IMR-90 (cell line): ENCODE measurements at places on chromosomes 7 and 10.

DNA sequence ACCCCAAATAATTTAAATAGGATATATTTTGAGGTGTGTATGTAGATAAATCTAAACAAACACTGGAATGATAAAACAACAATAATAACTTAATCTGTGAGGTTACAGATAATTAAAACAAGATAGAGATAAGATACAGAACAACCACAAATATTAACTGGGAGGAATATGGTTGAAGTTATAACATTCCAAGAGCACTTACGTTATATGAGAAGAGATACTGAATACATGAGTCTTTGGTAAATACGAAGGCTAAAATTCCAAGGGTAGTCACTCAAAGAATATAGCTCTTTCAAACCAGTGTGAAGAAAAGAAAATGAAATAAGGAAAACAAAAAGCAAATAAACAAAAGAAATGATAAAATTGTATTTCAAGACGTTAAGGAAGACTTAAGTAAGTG, 76.0 kb upstream of the MYO3A start:
- no peak for DNase-seq

DNA sequence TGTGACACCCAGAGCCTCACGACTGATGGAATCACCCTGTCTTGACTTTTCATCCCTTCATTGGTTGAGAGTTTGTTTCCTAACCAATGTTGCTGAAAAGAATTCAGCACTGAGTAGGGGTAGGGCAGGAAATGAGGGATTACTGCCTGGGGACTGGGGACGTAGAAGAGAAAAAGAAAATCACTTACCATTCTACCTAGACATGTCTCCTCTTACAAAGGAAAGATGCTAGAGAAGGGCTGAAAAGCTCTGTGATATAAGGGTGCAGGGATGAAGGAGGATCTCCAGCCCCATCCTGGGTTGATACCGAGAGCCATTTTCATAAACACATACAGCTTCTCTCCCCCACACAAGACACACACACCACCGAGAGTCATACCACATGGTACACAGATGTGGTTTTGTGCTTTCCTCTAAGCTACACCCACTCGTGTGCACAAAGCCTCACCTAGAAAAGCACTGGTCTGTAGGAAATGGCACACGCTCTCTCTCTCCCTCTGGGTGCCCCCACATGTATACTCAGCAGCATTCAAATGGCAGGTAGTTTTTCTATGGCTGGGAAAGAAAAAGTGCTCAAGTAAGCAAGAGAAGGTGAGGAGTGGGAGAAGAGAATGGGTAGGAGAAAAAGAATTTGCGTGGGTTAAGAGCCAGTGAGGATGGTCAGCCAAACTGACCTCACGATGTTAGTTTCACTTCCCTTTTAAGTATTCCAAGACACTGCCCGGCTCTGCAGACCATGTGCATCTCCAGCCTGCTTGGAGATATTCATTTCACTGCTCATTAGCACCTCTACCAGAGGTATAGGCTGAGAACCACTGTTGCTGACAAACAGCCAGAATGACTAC, 85.8 kb downstream of the CALD1 start:
- peak; percentile 76 for DNase-seq

GRCh38 chr10:2619472-2619871, 447.9 kb upstream of the PFKP start:
- no peak for DNase-seq

DNA sequence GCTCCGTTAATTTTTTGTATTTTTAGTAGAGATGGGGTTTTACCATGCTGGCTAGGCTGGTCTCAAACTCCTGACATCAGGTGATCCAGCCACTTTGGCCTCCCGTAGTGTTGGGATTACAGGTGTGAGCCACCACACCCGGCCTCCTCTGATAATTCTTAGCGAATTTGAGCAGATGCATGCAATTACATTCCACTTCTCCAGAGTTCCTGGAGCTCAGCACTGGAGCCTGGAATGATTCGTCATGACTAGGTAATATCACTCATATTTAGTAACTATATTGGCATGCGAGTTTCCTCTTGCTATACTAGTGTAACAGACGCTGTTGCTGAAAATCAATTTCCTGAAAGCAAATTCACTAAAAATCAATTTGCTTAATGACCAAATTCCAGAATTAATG, 86.8 kb downstream of the MKX start:
- peak; percentile 67 for DNase-seq

GRCh38 chr10:98301664-98302319, 33.8 kb upstream of the LOXL4 start:
- DNase-seq = no peak

DNA sequence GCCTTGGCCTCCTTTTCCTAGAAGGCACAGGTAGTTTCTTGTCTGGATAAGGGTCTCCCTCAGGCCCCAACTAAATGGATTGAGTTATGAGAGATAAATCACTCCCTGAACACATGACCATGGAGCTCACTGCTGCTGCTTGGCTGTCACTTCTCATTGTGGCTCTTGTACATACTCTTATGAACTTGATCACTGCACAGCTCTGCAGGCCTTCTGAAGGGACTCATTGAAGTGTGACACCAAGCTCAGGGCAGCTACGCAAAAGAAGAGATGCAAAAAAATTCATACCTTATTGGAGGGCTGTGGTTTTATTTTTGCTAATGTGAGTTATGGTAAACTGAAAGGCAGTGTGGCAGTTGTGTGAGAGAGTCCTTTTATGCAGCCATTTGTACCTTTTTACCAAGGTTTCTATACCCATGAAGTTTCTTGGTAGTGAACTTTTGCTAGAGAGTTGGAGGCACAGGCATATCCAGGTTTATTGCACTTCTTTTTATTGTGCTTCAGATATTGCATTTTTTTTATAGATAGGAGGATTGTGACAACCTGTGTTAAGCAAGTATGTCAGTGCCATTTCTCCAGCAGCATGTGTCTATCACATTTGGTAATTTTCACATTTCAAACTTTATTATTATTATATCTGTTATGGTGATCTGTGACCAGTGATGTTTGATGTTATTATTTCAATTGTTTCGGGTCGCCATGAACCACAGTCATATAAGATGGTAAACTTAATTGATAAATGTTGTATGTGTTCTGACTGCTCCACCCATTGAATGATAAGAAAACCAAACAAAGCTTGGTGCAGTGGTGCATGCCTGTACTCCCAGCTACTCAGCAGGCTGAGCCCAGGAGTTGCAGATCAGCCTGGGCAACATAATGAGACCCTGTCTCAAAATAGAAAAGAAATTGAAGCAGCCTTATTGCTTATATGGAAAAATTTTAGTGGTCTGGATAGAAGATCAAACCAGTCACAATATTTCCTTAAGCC, 100.6 kb downstream of the LRRC4 start:
- no peak for DNase-seq

GRCh38 chr7:8217200-8218068, 44.5 kb downstream of the ICA1 start:
- DNase-seq = peak; percentile 73

- no peak for DNase-seq
Measured at GRCh38 chr10:120517881-120518484, 61.0 kb downstream of the PLPP4 start.

DNA sequence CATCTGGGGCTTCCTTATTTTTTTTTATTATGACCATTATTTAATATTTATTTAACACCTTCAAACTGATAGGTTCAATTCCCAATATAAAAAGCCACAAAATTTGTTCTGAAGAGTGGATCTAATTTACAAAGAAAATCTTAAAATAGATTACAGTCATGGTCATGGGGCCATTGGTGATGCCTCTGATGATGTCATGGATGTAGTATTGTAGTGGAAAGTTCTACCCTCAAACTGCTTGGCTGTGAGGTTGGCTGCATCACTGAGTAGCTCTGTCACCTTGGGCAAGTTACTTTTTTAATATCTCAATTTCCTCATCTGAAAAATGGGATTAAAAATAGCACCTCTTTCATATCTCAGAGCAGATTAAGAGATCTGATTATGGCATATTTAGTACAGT, 128.5 kb downstream of the DKK1 start:
- peak; percentile 75 for DNase-seq

- DNase-seq = no peak
Measured at GRCh38 chr7:154984601-154985188, 18.2 kb downstream of the PAXIP1 start.

DNA sequence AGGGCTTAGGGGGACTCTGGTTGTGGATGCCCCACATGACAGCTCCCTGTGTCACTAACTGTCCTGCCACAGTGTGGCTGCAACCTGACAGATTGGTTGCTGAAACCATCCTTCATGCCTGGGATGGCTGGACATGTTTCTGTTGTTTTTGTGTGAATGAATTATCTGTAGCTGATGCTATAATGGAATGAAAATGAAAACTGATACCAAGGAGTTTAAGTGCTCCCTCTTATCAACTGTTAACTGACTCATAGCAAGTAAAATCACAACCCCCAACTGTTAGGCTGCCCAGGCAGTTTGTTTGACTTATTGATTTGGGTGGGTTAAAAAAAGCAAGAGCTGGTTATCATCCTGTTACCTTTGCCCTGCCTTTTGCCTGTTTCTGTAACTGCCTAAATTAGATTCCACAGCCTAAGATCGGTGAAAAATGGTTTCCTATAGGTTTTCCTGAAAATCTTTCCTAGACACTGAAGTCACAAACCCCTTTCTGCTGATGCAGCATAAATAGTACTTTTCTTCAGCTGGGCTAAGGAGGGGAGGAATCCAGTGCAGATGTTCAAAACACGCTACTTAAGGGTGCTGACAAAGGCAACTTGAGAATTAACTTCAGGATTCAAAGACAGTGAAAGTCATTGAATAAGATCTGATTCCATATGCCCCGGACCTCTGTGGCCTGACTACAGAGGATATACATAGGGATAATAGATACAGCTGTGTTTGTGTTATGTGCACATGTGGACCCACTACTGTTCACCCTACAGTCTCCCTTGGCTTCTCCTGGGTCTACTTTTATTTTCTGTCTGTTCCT, 5.7 kb downstream of the FRAT2 start:
- peak; percentile 49 for DNase-seq

GRCh38 chr7:31788445-31788844, 101.4 kb downstream of the PPP1R17 start:
- DNase-seq = peak; percentile 59

GRCh38 chr10:64732372-64732957, 1211.3 kb downstream of the REEP3 start:
- DNase-seq = no peak

DNA sequence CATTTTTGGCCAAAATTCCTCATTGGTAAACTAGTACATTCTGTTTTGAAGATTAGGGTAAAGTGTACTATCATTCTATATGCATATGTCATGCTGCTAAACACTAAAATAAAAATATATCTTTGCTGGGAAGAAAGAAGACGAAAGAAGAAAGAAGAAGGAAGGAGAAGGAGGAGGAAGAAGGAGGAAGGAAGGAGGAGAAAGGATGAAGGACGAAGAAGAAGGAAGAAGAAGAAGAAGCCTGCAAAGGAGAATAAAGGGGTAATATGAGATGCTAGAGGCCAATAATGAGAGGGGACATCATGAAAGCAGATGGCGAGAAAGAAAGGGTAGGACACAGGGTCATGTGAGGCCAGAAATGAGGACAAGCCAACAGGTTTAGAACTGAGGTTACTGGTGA, 8.0 kb downstream of the SLC25A13 start:
- DNase-seq = no peak

DNA sequence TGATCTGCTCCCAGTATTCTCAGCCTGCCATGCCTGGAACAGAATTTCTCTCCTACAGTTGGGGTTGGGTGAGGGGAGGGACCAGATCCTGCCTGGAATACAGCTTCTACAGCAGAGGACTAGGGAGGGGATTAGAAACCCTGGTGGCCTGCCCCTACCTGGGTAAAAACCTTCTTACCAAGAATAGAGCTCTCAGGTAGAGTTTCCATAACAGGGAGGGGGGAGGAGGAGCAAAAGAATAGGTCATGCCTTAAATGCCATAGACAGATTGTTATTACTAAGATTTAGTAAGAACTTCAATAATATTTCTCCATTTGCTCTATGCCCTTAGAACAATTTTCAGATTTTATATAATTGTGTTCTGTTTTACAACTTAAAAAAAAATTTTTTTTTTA, 33.5 kb upstream of the TSPAN33 start:
- no peak for DNase-seq
